ENCODE measurements at places on chromosomes 1 and 21. TPM values are rescaled to one million over a fixed set of nuclear protein-coding genes. Genes with fewer than 3 reads are reported as not detected.

The LCE1E gene
- not detected for total RNA-seq

The CROCC gene
- 26.6 TPM for total RNA-seq

The NPHS2 gene
- not detected for total RNA-seq

The GIPC2 gene
- total RNA-seq: 0.38 TPM

The KCNK2 gene
- total RNA-seq: not detected

The VSIG8 gene
- total RNA-seq: not detected

The CFAP141 gene
- not detected for total RNA-seq

The S100A7 gene
- not detected for total RNA-seq

The CHI3L1 gene
- total RNA-seq: not detected

The SIM2 gene
- total RNA-seq: 0.09 TPM

The FAAH gene
- total RNA-seq: 3.1 TPM

The FGR gene
- 1.8 TPM for total RNA-seq

The ARHGEF16 gene
- not detected for total RNA-seq

The OR2M3 gene
- total RNA-seq: not detected

The AMY1A gene
- not detected for total RNA-seq

The CDK18 gene
- 5.2 TPM for total RNA-seq

The TAL1 gene
- total RNA-seq: not detected

The KANK4 gene
- total RNA-seq: not detected

The SMIM1 gene
- not detected for total RNA-seq

The CIART gene
- total RNA-seq: 1.7 TPM

The LCE2B gene
- total RNA-seq: not detected

The RGS13 gene
- 0.12 TPM for total RNA-seq

The NECTIN4 gene
- 0.12 TPM for total RNA-seq

The S100A5 gene
- total RNA-seq: 1.6 TPM

The PCP4 gene
- total RNA-seq: not detected

The OR11L1 gene
- not detected for total RNA-seq

The S100B gene
- total RNA-seq: 1.5 TPM

The AGL gene
- 12.1 TPM for total RNA-seq

The TFF1 gene
- not detected for total RNA-seq

The BEND5 gene
- 0.96 TPM for total RNA-seq

The NBPF4 gene
- not detected for total RNA-seq

The SPRR5 gene
- not detected for total RNA-seq

The CLDN19 gene
- total RNA-seq: not detected

The A3GALT2 gene
- not detected for total RNA-seq

The ZNF281 gene
- 20.6 TPM for total RNA-seq

The APCS gene
- not detected for total RNA-seq

The SLC16A4 gene
- 0.14 TPM for total RNA-seq

The SLC6A9 gene
- 2.6 TPM for total RNA-seq

The GFI1 gene
- 101 TPM for total RNA-seq

The ALG14 gene
- total RNA-seq: 2.8 TPM

The ZBED6 gene
- 18.6 TPM for total RNA-seq

The CA14 gene
- not detected for total RNA-seq

The MTARC2 gene
- not detected for total RNA-seq

The ELAPOR1 gene
- total RNA-seq: 4.5 TPM

The TMPRSS15 gene
- total RNA-seq: not detected

The USP25 gene
- total RNA-seq: 43.2 TPM

The PDPN gene
- total RNA-seq: not detected

The GJA8 gene
- total RNA-seq: not detected

The EFNA1 gene
- not detected for total RNA-seq

The IQGAP3 gene
- total RNA-seq: 31.3 TPM

The SDHB gene
- 108 TPM for total RNA-seq

The PLA2G2C gene
- not detected for total RNA-seq

The NR1I3 gene
- not detected for total RNA-seq

The RXFP4 gene
- not detected for total RNA-seq

The GLIS1 gene
- not detected for total RNA-seq
